Gastroesophageal sphincter (tissue), 4 donors: ENCODE measurements at places on chromosomes 5 and 9.

GRCh38 chr9:37951671-37952449 lies 47.9 kb upstream of the SLC25A51 start:
- ATAC-seq = no peak

DNA sequence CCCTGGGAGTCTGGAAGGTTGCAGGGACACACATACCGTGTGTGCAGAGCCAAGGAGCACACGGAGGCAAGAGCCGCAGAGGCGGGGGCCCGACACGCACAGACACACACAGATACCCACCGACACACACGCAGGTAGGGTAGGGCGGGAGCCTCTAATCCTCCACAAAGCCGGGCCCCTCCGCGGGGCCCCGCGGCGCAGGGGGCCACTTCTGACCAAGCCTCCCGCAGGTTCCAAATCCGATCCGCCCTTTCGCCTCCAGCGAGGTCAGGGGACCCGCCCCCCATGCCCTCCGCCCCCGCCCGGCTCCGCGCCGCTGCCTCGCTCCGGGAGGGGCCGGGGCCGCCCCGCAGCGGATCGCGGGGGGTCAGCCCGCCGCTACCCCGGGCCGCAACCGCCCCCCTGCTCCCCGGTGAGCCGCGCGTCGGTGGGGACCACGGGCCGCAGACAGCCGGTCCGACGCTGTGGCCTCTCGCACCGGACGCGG lies 1.4 kb upstream of the LMX1B start:
- ATAC-seq = no peak

- no peak for ATAC-seq
Observed at GRCh38 chr5:60604771-60605170, 95.2 kb downstream of the DEPDC1B start.

DNA sequence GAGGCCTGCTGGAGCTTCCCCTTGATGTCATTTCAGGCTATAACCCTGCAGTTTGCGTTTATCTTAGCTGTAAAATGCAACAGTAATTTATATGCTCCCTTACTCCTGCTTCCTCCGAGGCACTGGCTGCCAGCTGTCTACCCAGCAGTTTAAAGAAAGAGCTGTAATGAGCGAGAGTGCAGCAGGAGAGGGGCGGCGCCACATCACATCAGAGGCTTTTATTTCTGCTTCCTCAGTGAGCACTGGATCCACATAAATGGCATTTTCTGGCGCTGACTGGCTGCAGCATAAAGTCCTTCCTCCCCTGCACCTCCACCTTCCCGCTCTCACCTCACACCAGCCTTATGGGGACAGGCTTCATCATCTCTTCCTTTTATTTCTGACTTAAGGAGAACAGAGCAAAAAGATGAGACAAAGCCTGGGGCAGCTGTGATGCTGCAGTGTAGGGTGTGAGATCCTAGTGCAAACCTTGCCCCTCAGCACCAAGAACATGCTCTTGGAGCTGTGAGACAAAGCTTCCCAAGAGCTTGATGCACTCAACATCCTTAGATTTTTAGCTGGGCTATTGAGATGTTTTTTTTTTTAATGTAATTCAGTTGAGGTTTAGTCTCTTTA lies 829.6 kb upstream of the ZNF608 start:
- no peak for ATAC-seq

DNA sequence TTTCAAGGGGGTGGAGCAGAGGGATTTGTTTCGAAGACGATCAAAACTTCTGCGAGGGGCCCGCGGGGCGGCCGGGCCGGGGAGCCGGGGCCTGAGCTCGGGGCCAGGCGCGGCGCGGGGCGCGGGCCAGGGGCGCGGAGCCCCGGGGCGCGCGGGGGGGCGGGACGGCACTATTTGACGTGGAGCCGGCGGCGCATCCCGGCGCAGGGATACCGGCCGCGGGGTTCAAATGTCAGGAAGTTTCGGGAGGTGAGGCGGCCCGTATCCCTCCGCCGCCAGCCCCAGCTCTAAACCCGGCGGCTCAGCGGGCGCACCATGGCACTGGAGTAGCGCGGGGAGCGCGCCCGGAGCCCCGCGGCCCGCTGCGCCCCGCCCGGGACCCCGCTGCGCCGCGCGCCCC lies at the start of gene LMX1B:
Gene LMX1B, plus strand, starts transcription at position 278 of the 400 bp plus-strand sequence. CDS start 522 bp downstream, outside the sequence.
- ATAC-seq = no peak

GRCh38 chr5:38922199-38922598 lies 76.4 kb downstream of the OSMR start:
- peak; percentile 58 for ATAC-seq

GRCh38 chr5:14745753-14746152 lies 81.2 kb downstream of the OTULIN start:
- ATAC-seq = no peak

DNA sequence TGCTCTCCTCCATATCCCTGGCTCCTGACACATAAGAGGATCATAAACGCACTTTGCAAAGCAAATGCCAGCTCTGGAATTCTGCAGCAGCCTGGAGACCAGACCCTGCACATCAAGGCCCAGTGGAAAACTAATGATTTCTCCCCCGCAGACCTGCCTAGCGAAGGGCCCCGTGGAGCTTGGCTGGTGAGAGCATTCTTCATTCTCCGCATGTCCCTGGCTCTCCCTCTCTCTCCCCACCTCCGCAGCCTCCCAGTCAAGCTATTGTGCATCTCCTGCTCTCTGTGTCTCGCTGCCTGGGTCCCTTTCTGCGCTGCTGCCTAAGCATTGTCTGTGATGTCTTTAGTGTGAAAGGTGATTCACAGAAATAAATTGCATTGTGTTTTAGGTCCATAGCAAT lies 46.7 kb downstream of the GRIA1 start:
- no peak for ATAC-seq

GRCh38 chr9:30846651-30847050 lies 1537.8 kb upstream of the ACO1 start:
- no peak for ATAC-seq
